ENCODE measurements at places on chromosomes 7 and 10.

- no peak for DNase-seq
Observed at GRCh38 chr7:28908775-28909174, 49.4 kb downstream of the TRIL start.

DNA sequence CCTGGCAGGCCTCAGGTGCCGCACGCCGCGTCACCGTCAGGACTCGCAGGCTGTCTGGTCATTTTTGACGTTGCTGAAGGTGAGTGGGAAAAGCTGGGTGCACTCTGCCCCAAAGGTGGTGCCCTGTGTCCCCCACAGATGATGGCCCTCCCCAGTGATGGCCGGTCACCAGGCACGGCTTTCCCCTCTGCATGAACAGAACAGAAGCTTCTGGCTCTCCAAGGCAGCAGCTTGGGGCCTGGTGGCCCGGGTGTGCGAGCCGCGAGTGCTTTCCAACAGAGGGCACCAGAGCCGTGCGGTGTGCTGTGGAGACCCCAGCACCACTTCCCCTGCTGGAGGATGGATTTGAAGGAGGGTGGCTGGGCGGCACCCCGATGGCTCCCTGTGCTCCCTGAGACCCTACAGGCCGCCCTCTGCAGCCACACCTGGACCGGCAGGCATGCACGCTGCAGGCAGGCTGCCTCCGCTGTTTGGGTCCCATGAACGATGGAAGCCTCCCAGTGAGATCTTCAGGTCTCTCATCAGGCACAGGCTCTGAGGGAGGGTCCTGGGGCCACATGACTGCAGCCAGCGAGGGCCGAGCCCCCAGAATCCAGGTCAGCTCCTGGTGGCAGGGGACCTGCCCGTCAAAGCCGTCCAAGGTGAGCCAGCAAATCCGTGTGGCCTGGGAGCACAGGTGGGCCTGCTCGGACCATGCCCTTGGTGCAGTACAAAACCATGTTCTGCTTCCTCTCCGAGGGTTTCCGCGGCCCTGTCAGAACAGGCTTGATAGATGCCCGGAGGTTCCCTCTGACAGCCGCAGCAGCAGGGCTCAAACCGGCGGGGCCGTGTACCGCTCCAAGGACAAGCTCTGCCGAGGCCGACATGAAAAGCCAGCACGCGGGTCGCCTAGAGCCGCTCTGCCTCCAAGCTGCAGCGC lies 195.4 kb downstream of the EBF3 start:
- no peak for DNase-seq

DNA sequence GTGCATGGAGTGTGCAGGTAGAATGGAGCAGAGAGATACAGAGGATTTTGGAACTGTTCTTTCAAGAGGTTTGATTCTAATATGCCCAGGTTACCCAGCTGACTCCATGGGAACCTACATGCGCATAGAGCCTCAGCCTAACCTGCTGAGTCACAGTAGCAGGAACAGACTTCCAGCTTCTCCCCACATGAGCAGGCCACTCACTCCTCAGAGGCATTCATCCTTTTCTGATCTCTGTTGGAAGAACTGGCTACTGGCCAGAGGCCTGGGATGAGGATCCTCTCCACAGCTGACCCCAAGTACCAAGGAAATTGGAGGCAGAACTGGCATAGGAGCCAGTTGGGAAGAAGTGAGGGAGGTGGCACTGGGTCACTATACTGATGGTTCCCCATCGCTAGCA lies 17.9 kb upstream of the CCSER2 start:
- no peak for DNase-seq

GRCh38 chr7:35705932-35706461 lies 11.1 kb upstream of the HERPUD2 start:
- DNase-seq: no peak

DNA sequence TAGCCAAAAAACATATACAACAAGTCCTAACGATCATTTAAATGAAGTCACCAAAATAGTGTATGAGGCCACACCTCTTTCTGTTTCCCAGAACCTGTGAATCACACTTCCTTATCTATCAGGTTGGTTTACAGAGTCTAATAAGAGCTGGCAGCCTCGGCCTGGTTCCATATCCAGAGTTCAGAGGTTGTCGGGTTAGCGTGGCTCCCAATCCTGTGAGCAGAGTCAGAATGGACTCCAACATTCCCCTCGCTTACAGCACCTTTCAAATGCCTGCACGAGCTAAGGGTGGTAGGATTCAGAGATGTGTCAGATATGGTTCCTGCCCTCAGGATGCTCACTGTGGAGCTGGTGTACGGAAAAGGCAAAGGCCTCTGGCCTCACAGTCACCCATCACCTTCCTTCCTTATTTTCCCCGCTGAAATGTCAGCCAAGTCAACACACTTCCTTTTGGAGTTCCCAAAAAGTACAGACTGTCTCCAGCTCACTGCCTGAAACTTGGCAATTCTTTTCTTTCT lies 6.0 kb downstream of the IL15RA start:
- DNase-seq: peak; percentile 61

- no peak for DNase-seq
Observed at GRCh38 chr7:106592282-106593027, 68.5 kb downstream of the CCDC71L start.

DNA sequence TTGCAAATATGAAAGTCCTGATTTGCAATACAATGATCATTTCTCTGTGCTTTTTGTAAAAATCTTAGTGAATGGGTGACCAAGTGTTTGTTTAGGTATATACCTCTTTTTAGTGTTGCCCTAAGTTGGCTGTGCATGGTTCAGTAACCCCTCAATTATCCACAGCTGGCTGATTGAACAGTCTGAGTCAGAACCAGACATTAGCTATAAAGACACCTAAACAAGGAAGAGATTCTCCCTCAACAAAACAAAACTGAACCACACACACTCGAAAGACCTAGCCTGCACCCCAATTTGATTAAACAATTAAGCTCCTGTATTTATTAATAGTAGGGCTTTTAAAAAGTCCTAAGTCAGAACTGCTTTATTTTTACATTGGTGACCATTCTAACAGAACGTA lies 2.8 kb downstream of the RSBN1L start:
- DNase-seq: no peak

DNA sequence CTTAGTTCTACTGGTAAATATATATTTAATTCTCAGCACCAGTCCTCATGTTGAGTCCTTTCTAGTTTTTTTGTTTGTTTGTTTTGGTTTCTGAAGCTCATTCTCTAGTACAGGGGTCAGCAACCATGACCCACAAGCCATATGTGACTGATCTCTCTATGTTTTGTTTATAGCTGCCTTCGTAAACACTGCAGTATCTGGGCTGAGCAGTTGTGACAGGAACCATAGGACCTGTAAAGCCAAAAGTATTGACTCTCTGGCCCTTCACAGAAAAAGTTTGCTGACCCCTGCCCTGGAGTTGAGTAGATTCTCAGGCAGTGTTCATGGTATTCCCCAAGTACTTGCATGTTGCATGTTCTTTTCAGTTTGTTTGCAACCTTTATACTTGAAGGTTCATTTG lies 20.8 kb downstream of the NET1 start:
- DNase-seq: no peak

DNA sequence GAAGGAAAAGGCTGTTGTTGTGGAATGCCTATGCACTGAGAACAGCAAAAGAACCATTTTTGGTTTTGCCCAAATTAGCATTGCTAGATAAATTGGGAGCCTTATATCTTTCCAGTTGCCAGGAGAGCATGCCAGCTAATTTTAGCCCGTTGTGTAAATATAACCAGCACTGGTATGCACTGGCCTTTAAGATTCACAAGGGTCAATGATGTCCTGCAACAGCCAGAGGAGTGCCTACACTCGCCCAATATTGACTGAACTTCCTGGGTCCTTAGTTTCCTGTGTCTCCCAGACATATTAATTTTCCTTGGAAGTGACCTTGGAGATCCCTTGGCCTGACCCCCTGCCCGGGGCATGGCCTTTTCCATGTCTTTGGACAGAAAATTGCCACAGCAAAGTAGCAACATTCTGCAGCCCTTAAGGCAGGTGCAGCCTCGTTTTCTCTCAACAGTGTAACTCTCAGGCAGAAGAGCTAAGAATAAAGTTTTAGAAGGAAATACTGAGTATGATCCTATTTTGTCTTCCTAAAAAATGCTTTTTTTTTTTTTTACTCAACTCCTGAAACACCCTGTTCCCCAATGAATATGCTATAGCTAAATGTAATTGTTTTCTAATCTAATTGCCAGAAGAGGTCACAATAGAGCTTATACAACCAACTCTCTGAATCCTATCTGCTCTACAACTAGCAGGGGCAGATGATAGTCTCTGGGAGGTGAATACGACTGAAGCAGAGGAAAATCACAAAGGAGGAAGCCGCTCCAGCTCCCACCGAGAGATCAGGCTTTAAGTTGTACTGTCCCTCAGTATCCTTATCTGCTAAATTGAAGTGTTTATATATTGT lies 131.9 kb upstream of the PCGF5 start:
- DNase-seq: peak; percentile 50

DNA sequence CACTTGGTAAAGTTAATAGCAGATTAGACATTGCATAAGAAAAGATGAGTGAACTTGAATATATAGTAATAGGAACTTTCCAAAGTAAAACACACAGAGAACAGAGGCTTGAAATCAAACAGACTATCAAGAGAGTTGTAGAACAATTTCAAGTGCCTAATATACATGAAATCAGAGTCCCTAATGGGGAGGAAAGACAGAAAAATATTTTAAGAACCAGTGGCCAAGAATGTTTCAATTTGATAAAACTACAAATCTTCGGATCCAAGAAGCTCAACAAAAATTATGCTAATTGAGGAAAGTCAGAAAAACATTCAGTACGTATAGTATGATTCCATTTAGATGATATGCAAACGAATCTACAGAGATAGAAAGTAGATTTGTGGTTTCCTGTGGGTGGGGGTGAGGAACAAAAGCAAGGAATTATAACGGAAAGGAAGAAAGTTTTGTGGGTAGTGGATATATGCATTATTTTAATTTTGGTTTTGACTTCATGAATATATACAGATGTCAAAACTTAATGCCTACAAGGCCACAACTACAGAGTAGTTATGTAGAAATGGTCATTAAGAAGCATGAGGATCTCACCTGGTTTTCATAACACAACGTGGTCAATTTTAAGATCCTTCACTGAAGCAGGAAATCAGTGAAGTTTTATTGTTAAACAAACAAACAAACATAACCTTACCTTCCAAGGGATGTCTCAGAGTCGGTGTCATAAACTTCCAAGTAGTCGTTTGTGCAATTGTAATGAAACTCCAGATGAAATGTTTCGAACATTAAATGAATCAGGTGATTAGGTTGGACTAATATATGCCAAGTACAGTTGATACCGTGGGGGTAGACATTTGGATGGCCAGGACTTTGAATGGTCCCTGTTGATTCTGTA lies 62.0 kb downstream of the CUBN start:
- no peak for DNase-seq

GRCh38 chr7:127332880-127333279 lies 59.6 kb downstream of the ZNF800 start:
- DNase-seq: no peak

DNA sequence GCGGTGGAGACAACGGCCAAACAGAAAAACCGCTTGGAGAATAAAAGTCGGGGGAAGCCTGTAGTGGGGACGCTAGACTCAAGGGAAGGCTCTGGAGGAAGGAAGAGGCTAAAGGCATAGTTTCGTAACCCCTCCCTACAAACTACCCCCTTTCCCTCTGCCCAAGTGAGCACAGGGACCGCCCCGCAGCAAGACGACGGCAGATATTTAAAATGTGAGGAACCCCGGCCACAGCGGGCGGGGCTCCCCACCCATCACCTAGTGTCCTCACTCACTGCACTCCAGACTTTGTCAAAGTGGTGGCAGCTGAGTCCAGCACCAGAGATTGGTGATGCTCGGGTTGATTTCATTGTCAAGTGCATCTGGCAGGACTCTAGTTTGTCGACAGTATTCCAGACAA lies 69.1 kb downstream of the PRKAG2 start:
- no peak for DNase-seq

DNA sequence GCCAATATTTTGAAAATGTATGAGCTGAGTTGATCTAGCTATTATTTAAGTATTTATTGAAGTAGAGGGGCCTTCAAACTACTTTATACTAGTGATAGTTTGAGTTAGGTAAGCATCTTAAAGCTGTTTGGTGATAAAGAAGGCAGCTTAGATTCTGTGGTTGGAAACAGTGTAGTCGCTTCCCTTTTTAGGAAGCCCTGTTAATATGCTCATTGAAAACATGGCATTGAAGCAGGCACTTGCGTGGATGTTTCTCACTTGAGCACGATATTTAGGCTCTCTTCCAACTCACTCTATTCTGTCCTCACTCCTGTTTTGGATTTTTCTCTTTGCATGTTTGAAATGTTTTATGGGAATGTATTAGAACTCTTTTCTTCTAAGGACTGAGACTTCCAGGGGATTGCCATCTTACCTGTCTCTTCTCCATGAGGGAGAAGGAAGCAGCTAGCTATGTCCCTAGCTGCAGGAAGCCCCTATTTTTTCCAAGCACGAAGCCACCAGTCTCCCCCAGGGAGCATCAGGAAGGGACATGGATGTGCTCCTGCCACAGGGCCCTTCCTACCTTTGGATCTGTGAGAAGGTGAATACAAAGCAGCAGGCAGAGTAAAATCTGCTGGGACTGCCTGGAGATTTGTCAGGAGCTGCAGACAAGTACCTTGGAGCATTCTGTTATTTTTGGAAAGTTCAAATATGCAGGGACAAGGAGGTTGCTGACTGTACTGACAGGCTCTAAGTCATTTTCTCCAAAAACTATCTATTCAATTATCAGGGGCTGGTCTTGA lies 22.0 kb upstream of the BMPR1A start:
- no peak for DNase-seq

- no peak for DNase-seq
Observed at GRCh38 chr10:103818105-103818504, 37.3 kb downstream of the SH3PXD2A start.

- DNase-seq: no peak
Observed at GRCh38 chr10:85791818-85792532, 574.6 kb downstream of the GRID1 start.

- no peak for DNase-seq
Observed at GRCh38 chr7:115269486-115269885, 347.6 kb downstream of the MDFIC start.

- no peak for DNase-seq
Observed at GRCh38 chr10:77348082-77348481, 289.5 kb downstream of the KCNMA1 start.

- DNase-seq: peak; percentile 22
Observed at GRCh38 chr7:149598721-149599308, 101.2 kb upstream of the ZNF746 start.

GRCh38 chr7:107605218-107605815 lies 25.3 kb downstream of the BCAP29 start:
- DNase-seq: no peak

- peak; percentile 96 for DNase-seq
Observed at GRCh38 chr7:4631380-4632179, 50.5 kb upstream of the FOXK1 start.

- no peak for DNase-seq
Observed at GRCh38 chr10:86671419-86671818, 3.1 kb downstream of the LDB3 start.

- DNase-seq: no peak
Observed at GRCh38 chr7:157056957-157057902, 46.8 kb upstream of the MNX1 start.

All from RWPE1 (cell line).